ENCODE measurements at places on chromosomes 4 and X. TPM values are rescaled to one million over a fixed set of nuclear protein-coding genes. Genes with fewer than 3 reads are reported as not detected.

FOXR2 gene
- total RNA-seq: not detected

ERVMER34-1 gene
- 0.32 TPM for total RNA-seq

TIGD4 gene
- total RNA-seq: 0.23 TPM

RHOXF2B gene
- not detected for total RNA-seq

GYG2 gene
- 16.3 TPM for total RNA-seq

ABCG2 gene
- total RNA-seq: 0.34 TPM

IL13RA2 gene
- total RNA-seq: not detected

BEX1 gene
- 16.6 TPM for total RNA-seq

ARX gene
- total RNA-seq: not detected

- DNase-seq: peak; percentile 56
These were observed 32.2 kb downstream of the PLS3 start for GRCh38 chrX:115592997-115593734.

DNA sequence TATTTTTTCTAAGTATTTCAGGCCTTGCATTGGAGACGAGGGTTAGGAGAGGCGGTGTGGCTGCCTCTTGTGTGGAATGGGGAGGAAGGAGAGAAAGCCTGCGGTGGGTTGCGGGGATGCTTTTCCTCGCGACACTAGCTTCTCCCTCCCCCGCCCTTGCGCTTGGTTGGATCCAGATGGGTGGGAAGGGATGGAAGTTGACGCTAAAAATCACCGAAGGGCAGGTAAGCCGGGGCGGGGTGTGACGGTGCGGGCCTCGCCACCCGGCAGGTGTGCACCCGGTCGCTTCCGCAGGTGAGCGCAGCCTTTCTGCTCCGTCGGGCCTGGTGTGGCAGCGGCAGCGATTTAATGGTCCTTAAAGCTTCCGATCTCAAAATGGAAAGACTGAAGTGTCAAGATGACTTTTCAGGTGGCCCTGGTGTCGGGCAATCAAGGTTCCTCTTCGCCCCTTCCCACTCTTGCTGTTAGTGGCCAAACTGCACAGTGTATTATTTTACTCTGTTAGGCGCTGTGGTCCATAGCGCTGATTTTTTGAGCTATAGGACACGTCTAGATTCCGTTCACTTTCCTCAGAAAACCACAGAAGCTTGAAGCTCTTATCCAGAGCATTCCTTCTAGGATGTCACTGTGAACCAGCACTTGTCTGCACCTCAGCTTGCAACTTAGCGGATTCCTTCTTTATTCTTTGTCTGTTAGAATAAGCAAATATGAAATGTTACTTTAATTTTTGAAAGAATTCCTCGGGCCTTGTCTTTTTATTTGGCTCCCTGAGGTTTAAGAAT, 765 bp downstream of the ENOPH1 start:
- DNase-seq: peak; percentile 50

DNA sequence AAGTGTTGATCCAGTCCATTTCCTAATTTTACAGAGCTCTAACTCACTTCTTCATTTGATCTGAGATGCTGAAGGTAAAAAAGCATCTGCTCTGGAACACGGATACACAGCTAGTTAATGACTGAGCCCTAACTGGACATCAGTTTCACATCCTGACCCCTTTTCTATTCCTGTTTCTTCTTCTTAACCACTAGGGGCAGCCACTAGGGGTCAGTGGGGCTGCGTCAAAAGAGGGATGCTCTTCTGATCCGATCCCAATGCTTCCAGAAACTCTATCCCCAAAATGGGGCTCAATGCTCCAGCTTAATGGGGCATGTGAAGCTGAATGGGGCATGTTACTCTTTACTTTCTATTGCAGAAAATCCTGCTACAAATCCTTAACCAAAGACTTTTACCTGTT, 33.4 kb upstream of the PHKA2 start:
- no peak for DNase-seq

- no peak for DNase-seq
These were observed 52.8 kb downstream of the NOP14 start for GRCh38 chr4:2910409-2910808.

DNA sequence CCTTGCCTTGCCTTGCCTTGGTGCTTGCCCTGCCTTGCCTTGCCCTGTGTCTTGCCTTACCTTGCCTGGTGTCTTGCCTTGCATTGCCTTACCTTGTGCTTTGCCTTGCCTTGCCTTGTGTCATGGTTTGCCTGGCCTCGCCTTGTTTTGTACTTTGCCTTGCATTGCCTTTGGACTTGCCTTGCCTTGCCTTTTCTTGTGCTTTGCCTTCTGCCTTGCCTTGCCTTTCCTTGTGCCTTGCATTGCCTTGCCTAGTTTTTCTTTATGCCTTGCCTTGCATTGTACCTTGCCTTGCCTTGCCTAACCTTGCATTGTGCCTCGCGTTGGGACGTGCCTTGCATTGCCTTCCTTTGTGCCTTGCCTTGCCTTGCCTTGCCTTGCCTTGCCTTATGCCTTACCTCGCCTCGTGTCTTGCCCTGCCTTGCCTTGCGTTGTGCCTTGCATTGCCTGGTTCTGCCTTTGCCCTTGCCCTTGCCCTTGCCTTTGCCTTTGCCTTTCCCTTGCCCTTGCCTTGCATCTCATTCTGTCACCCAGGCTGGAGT, 82.8 kb downstream of the TAB3 start:
- no peak for DNase-seq

DNA sequence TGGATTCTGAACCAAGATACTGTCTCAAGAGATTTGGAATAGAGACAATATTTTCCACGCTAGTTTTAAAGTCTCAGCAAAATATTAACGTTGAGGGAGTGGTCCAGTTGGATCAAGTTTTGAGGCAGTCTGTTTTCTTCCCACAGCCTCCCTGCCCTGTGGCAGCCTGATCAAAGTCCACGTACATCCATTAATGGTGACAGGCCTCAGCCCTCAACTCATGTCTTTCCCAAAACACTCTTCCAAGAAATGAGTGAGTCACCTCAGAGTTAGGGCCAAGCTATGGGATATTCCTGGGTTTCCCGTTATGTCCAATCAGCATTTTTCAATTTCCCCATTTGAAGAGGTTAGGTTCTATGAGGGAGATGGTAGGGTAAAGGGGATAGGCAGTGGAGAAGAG, 28.5 kb downstream of the EGFL6 start:
- peak; percentile 3 for DNase-seq

GRCh38 chrX:74371425-74372222, 49.7 kb upstream of the SLC16A2 start:
- DNase-seq: no peak

- peak; percentile 9 for DNase-seq
These were observed 17.5 kb downstream of the GATB start for GRCh38 chr4:151743128-151743854.

- no peak for DNase-seq
These were observed 46.1 kb upstream of the TLR2 start for GRCh38 chr4:153638011-153638410.

DNA sequence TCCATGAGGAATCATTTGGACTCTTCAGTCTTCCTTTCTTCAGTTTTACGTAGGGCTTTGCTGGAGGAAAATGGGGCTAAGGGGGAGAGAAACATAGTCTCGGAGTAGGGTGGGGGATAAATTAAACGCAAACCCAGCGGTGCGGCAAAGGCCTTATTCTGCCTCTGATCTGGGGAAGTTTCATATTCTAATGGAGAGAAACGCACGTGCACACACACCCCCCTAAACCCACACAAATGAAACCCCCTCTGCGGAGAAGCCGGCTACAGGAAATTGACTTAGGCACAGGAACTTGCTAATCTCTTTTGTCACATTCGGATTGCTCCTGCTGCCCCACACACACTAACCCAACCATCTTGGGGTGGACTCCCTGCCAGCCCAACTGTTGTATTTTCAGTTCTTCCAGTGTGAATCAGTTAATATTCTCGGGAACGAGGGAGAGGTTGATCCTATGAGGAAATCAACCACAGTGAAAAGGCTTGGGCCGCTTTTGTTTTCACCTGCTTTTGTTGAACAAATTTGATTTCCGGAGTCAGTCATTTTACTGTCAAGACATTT, at the start of gene RHOH:
Gene RHOH, plus strand, starts transcription at position 308 of the 558 bp plus-strand sequence. CDS start 46,356 bp downstream, outside the sequence.
- DNase-seq: no peak

- DNase-seq: peak; percentile 12
These were observed 194.2 kb upstream of the C1QTNF7 start for GRCh38 chr4:15233626-15234025.

GRCh38 chrX:148643460-148643859, 143.0 kb downstream of the AFF2 start:
- no peak for DNase-seq

- no peak for DNase-seq
These were observed 27.4 kb downstream of the HOPX start for GRCh38 chr4:56653461-56654237.

DNA sequence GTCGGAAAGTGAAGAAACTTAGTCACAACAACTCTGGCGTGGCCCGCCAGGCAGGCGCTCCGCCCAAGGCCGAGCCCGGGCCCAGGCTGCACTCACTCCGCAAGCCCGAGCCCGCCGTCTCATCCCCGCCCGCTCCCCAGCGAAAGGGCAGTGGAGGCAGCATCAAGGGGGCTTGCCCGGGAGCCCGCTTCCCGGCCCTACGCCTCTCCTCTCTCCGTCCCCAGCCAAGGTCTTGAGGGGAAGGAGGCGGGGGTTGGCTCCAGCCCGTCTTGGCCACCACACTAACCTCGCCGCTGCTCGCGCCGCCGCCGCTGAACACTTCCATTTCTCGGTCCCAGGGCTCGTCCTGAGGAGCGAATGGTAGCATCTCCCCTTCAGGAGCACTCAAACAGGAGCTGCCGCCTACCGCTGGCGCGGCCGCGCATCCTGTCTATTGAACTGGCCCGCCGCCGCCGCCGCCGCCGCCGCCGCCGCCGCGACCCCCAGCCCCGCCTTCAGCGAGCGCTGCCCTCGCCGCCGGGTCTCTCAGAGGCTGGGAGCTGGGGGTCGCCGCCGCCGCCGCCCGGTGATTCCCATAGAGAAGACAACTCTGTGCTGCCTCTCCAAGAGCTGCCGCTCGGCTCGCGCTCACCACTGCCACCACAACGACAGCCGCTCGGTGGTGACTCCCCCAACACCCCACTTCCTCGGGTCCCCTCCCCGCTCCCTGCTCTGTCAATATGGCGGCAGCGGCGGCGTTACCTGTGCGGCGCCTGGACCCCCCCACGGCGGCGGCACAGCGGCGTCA, at the start of gene RPS6KA6:
Gene RPS6KA6, minus strand, starts transcription at position 667 of the 787 bp plus-strand sequence. Its CDS starts 300 bp downstream, at position 367.
- peak; percentile 22 for DNase-seq

DNA sequence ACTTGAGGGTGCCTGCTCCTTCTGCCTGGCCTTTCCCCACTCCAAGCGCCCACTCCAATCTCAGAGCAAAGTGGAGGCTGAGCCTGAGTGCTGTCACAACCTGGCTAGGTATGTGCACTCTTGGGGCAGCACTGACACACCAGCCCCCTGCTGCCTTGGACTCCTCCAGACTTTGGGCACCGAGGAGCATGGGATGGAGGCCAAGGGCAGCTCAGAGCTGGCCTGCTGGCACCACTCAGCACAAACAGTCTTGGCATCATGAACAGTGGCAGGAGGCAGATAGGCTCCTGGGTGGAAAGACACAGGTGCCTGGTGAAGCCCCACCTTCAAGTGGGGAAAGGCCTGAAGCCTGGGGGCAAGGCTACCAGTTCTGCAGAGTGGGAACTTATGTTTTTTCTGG, 91.8 kb downstream of the KCNIP4 start:
- no peak for DNase-seq

DNA sequence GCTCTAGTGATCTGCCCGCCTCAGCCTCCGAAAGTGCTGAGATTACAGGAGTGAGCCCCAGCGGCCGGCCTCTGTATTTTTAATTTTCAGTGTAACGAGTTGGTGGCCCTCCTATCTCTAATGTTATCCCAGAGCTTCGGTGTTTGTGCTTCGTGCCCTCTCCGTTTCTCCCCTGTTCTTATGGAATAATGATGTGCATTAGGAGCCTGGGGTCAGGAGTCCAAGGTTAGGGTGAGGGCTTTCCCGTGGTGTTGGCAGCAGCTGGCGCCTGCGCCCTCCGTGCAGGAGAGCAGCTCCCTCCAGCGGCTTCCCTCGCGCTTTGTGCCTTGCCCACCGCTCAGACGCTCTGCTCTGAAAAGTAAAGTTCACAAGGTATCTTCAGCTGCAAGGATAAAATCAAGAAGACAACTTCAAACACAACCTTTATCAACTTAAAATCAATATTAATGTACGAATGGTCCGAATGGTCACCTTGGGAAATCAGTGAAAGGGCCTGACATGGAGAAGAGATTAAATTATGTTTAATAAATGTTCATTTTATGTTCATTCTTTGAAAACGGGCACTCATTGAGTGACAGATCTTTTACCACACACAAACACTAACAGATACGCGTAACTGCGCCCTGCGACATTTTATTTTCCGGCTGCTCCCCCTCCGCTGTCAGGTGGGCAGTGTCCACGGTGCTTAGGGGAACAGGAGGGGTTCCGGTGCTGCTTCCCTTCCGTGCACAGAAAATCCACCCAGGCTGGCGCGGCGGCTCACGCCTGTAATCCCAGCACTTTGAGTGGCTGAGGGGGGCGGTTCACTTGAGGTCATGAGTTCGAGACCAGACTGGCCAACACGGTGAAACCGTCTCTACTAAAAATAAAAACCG, 62.4 kb downstream of the TRAPPC11 start:
- DNase-seq: peak; percentile 6

DNA sequence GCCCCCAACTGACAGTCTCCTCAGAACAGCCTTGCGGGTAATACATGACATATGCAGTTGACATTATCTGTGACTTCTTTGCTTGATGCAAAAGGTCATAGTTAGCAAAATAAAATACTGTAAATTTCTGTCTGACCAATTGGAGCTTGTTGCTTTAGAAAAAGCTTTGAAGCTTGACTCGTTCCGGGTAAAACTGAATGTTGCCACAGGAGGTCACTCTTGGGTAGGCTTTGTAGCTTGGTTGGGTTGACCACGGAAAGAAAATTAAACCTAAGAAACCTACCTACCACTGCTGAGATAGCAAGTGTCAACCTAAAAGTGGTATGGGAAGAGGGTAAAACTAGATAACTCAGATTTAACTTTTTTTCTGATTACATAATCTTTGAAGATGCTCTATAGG, 23.2 kb downstream of the PRPS2 start:
- DNase-seq: no peak

- peak; percentile 1 for DNase-seq
These were observed 2519.6 kb downstream of the ARAP2 start for GRCh38 chr4:33724685-33725084.

DNA sequence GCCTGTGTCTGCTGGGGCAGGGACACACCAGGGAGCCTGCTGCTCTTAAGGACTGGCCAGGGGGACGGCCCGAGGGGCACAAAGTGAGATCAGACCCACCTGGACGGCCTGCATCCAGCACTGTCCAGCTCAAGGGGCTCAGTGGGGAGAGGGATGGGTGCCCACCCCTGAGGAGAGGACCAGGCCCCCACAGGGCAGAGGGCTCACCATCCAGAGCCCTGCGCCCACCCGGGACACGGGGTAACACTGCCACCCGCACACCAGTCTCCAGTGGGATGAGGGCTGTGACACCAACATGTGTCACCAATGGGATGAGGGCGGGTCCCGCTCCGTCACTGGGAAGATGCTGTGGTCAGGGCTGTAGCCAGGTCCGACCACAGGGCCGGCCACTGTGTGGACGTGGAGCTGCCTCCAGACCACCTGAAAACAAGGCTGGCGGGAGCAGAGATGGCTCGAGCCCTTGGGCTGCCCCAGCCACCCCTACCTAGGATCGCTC, 13.2 kb downstream of the DGKQ start:
- DNase-seq: no peak
